ENCODE measurements at places on chromosomes 1 and 21.

DNA sequence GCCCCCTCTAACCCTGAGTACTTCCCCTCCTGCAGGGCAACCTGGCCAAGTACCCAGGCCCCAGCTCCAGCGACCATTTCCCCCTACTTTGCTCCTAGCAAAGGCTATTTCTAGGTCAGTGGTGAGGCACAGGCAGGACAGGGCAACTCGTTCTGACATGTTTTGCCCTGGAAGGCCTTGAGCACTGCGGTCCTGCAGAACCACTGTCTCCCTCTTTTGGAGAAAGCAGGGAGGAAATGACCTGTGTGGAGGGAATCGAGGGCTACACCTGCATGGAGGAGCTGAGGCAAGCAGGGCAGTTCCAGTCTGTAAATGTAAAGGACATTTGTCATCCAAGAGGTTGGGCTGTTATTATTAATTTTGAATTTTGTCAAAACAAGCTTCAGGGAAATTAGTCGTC is 99.1 kb downstream of the PPIAL4G start:
- DNase-seq: no peak

- DNase-seq: peak; percentile 18
These were observed 32.2 kb upstream of the CYP4X1 start for GRCh38 chr1:46991083-46991923.

GRCh38 chr1:212234431-212235395 is 50.5 kb upstream of the PPP2R5A start:
- peak; percentile 12 for DNase-seq

DNA sequence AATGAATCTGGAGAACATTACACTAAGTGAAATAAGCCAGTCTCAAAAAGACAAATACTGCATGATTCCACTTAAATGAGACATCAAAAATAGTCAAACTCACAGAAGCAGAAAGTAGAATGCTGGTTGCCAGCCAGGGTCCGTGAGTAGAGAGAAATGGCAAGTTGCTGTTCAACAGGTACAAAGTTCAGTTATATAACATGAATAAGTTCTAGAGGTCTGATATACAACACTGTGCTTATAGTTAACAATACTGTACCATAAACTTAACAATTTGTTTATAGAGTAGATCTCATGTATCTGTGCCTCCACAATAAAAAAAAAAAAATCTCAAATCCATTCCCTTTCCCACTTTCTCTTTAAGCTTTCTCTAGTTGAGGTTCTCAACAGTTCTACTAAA is 83.5 kb downstream of the DENND1B start:
- DNase-seq: no peak

GRCh38 chr1:112866151-112866550 is 89.8 kb downstream of the SLC16A1 start:
- DNase-seq: no peak

DNA sequence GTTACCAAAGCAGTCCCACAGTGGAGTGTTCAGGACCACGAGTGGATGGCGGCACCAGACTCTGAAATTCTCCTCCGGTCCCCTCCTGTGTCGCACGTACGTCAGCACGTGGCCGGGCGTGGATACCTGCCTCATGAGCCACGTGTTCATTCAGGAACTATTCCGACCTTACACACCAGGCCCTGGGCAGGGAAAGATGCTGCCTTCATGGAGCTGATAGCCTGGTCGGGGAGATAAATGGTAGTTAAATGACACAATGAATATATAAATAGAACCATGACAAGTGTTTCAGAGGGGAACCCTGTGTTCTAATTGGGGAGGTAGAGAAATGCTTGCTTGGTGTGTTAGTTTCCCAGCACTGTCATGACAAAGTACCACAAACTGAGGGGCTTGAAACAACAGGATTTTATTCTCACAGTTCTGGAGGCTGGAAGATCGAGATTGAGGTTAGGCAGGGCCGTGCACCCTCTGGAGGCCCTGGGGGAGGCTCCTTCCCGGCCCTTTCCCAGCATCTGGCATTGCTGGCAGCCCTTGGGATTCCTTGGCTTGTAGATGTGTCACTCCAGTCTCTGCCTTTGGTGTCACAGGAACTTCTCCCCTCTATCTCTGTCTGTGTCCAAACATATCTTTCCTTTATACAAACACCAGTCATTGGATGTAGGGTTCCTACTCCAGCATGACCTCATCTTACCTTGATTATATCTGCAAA is 28.9 kb upstream of the GPR137B start:
- DNase-seq: no peak

DNA sequence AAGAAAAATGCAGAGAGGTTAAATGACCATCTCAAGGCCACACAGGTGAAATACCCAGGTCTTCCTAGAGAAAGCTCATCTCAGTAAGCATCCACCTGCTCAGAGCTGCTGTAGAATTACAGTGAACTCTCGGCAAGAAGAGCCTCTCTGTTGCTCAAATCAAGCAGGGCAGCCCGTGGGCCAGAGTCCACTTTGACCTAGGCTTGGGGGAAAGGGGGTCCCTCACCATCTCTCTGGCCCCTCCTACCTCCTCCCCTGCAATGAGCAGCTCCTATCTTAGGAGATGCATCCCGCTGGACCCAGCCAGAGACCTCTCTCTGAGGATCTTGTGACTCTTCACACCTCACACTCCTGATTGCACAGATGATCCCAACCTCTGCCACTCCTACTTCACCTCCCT is 364.7 kb downstream of the PTPRU start:
- no peak for DNase-seq

GRCh38 chr1:238681021-238681420 is 705.3 kb upstream of the CHRM3 start:
- no peak for DNase-seq

- peak; percentile 22 for DNase-seq
These were observed 212.2 kb upstream of the RAB4A start for GRCh38 chr1:229058729-229059128.

DNA sequence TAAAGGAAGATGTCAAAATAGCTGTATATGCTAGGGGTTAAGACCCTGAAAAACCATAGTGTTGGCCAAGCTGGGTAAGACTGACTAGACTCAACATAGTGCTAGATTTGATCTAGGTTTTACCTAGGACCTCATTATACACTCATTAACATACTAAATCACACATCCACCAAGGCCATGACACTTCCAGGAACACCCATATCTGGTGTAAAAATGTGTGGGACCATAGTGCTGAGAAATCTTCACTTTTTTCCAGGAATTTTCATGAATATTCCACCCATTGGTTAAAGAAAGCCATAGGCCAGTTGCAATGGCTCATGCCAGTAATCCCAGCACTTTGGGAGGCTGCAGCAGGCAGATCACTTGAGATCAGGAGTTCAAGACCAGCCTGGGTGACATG is 34.0 kb upstream of the ACADM start:
- DNase-seq: no peak

DNA sequence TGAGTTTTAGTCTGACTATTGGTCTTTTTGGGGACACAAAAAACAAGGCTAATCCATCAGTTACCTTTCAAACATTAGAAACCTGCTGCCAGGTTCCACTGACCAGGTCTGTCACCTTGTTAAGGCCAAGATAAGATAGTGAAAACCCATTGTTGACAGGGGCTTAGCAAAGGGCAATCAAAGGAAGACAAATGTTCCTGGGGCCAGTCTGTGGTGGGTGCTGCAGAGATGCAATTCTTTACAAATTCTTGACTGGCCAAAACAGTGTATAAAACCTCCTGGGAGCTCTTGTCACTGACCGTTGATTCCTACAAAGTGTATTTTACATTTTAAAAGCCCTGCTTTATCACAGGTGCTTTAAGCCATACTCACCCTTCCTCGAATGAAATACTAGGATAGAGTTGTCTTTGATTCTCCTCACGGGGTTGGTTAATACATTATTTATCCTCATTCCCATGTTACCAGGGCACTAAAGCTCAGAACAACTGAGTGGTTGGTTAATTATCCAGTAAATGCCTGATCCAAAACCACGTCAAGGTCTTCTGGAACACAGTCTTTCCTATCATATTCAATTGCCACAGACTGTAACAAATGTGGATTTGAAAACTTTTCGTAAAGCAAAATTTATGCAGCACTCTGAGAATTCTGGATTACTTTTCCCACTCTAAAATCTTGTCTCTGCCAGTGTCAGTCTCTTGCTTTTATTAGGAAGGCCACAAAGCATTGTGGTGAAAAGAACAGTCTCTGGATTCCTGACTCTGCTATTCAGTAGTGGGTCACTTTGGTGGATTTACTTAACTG is 77.2 kb downstream of the NRIP1 start:
- no peak for DNase-seq

- peak; percentile 21 for DNase-seq
These were observed 10.5 kb downstream of the RXFP4 start for GRCh38 chr1:155951753-155952504.

GRCh38 chr1:23979387-23979880 is 693 bp downstream of the SRSF10 start:
- peak; percentile 42 for DNase-seq

DNA sequence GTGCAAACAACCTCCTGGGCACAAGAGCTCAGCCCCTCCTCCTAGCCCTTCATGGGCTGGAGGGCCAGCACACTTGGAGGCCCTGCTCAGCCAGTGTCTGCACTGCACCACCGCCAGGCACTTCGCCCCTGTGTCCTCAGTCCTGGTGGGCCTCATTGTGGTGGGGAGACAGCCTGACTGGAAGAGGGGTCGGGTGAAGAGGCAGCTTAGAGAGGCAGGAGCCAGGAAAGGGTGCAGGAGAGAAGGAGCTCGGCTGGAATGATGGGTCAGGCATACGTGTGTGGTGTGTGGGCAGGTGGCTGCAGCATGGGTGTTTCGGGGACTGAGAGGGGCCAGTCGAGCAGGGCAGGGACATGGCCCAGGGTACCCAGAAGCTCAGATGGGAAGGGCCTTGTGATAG is 4.1 kb downstream of the WNT3A start:
- DNase-seq: no peak

DNA sequence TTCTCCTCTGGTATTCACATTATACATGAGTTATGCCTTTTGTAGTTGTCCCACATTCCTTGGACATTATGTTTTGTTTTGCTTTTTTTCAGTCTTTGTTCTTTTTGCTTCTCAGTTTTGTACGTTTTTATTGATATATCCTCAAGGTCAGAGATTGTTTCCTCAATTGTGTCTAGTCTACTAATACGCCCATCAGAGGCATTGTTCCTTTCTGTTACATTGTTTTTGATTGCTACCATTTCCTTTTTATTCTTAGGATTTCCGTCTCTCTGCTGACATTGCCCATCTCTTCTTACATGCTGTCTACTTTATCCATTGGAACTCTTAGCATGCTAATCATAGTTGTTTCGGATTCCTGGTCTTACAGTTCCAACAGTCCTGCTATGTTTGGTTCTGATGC is 27.8 kb upstream of the MPC2 start:
- no peak for DNase-seq

DNA sequence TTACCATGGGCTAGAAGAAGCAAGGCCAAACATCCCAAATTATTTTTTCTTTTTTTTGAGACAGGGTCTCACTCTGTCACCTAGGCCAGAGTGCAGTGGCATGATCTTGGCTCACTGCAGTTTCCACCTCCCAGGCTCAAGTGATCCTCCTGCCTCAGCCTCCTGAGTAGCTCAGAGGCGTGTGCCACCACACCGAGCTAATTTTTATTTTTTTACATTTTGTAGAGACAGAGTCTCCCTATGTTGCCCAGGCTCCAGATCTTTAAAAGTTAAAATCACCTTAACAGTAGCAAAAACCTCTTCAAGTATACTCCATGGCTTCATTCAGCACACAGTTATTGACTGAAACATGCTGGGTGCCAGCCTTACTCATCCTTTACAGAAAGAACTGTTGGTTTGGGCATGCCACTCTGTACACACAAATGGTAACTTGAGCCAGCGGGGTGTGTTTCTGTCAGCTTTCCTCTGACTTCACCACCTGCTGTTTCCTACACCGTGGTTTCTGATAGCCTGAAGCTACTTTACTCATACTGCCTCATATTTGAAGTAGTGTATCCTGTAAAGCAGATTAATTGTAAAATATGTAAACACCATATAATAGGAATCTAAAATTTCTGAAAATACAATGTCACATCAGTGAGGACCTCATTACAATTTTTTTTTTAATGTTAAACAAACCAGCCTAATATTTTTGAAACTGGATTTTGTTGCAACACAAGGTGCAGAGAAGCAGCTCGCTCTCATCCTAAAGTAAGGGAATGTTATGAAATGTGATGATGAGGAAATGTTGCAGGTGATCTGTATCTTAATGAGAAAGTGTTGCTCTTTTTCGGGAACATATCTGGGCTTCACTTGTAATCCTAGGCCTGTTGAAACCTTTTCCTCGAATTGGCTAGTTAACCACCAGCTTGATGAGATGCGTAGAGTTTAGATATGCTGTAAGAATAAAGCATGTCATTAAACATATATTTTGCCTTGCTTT is 113.9 kb downstream of the ATP5PO start:
- DNase-seq: peak; percentile 78

DNA sequence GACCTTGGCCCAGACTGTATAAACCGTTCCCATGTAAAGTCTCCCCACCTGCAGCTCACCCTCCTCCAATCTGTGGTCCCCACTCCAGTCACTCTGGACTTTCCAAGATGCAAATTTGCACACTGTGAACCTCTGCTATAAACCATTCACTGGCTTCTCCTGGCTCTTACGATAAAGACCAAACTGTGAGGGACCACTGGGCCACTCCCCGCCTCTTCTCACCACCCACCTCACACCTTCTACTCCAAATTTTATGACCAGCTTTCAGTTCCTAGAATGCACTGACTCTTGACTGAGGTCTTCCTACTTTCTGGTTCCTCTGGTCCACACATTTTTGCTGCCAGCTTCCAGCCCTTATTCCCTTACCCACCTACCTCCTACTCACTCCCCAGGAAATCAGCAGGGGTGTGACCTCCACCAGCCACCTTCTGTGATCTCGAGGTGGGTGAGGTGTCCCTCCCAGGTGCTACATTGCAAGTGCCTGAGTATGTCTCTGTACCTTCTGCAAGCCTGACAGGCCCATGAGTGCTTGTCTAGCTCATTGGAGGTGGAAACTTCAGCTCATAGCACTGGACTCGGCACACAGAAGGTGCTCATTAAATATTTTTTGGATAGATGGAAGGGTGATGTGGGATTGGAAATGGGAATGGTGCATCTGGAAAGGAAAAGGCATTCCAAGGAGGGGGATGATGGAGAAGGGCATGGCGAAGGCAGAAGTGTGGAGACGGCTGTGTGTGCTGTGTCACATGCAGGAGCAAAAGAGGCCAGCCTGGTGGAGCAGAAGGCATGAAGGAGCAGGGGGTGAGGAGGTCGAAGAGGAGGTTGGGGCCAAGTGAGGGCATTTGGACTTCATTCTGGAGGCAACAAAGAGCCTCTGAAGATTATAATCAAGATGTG is 15.6 kb upstream of the CSF1 start:
- no peak for DNase-seq

Data from NCI-H446 (cell line).